ENCODE measurements at places on chromosomes 1 and 21.

GRCh38 chr1:15289251-15289651, 42.2 kb downstream of the FHAD1 start:
- DNase-seq, result no peak

- no peak for DNase-seq
These were observed 6.0 kb downstream of the HNRNPU start for GRCh38 chr1:244858357-244858756.

DNA sequence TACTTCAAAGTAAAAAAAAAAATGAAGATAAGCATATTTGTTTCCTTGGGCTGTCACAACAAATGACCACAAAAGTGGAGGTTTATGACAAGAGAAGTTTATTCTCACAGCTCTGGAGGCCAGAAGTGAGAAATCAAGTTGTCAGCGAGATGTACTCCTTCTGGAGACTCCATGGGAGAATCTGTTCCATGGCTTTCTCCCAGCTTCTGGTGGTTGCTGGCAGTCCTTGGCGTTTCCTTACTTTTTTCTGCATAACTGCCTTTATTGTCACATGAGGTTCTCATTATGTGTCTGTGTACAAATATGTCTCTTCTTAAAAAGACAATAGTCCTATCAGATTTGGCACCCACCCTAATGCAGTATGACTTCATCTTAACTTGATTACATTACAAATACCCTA, 398.3 kb downstream of the KCNT2 start:
- no peak for DNase-seq

GRCh38 chr21:22288885-22289499, 1290.8 kb downstream of the NCAM2 start:
- DNase-seq, result no peak

DNA sequence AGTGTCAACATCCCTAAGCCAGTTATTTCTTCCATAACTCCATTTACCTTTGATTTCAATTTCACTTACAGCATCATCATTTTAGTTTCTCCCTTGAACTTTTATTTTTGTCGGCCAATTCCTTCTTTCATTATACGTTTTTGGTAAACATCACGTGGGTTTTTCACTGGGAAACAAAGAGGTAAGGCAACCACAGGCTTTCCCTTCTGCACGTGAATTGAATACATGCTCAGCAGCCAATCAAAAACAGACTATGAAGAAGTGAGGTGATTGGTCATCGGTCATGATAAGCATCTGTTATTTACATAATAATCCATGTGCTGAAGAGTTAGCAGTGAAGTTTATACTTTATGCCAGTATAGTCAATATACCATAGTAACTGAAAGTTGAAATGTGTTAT, 98.7 kb downstream of the NCAM2 start:
- no peak for DNase-seq

GRCh38 chr1:77168358-77168757, 50.9 kb downstream of the PIGK start:
- DNase-seq, result no peak

DNA sequence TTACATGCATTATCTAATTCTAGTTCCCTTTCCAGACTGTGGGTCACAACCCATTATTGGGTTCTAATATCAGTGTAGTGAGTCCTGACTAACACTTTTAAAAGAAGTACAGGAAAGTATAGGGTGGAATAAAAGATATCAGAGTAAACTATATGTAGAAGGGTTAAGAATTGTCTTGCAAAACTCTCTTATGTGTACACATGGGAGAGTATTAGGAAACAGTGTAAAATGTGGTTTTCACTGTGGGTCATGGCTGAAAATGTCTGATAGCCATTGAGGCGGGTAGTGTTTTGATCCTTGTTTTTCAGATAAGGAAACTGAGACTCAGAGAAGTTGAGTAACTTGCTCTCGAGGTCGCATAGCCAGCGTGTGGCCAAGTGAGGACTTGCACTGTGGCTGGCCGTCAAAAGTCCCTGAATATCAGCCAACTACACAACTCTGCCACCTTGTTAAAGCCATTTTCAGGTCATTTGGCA, 18.5 kb upstream of the MTARC1 start:
- DNase-seq, result no peak

DNA sequence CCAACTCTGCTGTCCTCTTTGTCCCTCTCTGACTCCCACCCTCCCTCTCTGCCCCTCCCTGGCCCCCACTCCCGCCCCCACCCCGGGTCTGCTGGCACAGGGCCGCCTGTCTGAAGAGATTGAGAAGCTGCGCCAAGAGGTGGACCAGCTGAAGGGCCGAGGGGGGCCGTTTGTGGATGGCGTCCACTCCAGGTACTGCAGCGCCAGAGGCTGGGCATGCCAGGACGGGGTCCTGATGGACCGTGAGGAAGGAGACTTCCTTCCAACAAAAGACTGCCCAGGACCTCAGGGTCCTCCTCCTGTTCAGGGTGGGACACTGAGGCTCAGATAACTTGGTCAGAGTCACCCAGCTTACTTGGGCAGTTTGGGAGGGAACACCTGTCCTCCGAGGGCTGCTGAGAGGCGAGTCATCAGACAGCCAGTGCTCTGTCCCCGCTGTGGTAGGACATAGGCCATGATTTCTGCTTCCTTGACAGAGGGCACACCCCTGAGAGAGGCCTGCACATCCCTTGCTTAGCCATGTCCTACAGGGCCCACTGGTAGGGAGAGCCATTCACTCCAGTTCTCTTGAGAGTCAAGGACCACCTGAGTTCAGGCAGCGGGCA, 23.4 kb downstream of the PPFIA4 start:
- no peak for DNase-seq

DNA sequence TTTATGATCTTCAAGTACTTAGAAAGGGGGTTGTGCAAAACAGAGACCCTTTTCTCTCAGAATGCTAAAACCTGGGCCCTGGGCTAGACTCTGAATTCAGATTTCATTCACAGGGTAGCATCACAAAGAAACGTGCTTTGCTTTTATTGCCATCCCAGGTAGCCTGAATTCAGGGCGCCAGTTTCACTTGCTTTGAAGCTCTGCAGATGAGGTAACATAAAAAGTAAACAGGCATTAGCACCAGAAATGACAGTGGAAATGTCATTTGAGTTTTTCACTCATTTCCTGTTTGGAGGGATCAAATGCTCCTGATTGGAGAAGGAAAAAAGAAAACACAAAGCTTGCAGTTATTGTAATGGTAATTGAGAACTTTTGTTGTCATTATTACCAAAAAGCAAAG, 2.6 kb downstream of the SYPL2 start:
- DNase-seq, result no peak

DNA sequence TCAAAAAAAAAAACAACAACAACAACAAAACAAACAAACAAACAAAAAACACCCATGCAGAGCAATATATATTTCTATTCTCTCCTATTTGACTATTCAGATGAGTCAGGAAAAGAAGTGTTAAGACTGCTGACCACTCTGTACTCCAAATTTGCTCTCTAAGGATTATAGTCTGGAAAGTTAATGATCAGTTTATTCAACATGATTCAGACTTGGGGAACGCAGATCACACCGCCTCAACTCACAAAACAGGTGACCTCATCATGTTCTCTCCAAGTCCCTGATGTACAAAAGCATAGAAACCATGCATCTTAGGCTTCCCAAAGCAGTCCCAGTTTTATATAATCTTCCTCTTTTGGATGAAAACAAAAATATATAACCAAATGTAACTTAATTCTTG, 51.9 kb upstream of the PRRC2C start:
- no peak for DNase-seq

DNA sequence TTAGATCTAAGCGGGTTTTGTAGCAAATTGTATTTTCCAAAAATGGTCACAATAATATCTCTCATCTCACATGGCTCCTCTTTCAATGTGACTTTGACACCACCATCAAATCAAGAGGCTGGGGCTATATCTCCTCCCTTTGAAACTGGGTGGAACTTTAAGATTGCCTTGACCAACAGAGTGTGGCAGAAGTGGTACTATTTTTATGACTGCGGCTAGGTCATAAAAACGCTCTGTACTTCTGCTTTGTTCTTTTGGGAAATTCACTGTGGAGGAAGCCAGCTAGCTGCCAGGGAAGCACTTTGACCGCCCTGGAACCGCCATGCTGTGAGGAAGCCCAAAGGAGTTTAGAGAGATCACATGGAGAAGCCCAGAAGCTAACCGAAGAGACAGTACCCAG, 50.7 kb upstream of the ACOT11 start:
- DNase-seq, result no peak

DNA sequence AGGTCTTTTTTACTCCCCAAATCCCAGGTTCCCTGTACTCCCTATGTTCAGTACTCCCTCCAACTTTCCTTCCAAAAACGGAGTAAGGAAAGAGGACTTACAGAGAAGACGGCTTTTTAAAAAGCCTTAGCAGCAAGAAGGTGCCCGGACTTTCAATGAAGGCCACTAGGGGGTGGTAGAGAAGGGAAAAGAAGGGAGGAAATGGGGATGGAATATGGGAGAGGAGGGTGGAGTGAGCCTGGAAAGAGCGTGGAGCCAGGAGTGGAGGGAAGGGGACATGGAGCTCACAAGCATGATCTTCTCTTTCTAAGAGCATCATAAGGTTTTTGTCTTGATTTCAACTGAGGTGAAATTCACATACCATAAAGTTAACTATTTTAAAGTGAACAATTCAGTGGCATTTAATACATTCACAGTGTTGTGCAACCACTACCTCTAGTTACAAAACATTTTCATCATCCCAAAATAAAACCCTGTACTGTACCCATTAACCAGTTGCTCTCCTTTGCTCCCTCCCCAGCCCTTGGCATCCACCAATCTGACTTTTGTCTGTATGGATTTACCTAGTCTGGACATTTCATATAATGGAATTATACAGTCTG, 129.9 kb downstream of the ZNF281 start:
- DNase-seq, result no peak

- no peak for DNase-seq
These were observed 79.7 kb downstream of the KIF26B start for GRCh38 chr1:245234217-245235081.

GRCh38 chr1:222582099-222582774, 7.5 kb downstream of the TAF1A start:
- DNase-seq, result no peak

DNA sequence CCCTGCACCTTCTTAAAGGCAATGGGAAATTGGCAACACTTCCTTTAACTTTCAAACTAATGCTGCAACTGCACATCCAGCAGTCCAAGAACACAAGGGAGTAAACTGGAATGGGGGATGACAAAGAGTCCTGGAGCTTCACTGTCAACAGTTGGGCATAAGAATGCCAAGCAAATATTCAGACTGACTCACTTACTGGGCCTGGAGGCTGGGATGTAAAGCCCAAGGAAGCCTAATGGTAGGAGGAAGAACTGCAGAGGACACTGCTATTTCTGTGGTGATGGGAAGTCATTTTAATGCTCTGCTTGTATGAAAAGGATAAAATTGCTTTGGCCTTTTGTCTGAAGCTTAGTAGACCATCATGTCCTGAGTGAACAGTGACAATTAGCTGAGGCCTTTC, 15.7 kb upstream of the DMRTA2 start:
- DNase-seq, result no peak

DNA sequence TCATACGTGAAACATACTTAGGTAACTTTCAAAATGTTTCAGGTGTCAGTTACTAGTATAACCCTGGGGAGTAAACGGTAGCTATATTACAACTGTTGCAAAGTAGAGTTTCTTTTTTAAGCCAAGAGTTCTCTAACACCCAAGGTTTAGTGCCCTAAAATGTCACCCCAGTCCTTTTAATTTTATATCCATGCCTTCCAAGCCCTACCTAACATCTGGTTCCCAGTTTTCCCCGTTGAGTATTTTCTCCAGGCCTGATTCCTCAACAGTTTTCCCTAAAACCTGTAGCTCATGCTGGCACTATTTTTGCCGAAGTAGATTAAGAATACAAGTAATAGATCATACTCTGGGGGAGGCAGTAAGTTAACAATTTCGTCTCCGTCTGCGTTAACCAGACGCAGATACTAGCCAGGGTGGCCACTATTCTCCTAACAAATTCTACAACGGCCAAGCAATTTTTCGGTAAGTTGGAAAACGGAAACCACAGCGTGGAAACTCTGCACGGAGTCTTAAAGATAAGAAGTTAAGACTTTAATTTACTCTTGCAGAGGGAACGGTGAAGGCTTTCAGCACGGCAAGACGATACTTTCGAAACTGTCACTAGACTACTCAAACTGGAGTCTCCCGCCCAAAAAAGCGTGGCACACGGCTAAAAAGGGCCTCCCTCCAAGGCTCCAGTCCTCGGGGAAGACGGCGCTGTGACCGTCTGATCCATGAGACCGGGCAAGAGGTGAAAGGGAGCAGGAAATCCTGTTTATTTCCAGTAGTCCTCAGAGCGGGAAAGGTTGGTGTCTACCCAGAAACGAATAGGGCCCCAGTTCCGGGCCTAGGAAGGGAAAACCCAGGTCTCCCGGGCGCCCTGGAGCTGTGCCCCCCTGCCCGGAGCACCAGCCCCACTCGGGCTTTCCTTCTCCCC, 945 bp downstream of the SRSF4 start:
- DNase-seq, result peak; percentile 5

DNA sequence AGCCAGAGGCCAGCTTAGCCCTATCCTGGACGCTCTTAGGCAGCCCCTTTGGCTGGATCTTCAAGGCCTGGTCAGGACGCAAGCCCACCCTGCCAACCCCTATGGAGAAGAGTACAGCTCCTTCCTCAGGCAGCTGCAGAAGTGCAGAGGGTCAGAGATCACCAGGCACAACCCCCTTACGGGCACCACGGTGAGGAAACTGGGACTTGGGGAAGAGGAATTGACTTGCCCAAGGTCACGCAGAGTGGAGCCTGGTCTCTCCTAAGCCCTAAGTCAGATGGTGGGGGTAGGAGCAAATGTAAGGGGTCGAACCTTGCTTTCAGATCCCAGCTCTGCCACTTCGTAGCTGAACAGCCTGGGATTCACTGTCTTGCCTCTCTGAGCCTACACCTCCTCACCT, 3.7 kb downstream of the E2F2 start:
- DNase-seq, result no peak

DNA sequence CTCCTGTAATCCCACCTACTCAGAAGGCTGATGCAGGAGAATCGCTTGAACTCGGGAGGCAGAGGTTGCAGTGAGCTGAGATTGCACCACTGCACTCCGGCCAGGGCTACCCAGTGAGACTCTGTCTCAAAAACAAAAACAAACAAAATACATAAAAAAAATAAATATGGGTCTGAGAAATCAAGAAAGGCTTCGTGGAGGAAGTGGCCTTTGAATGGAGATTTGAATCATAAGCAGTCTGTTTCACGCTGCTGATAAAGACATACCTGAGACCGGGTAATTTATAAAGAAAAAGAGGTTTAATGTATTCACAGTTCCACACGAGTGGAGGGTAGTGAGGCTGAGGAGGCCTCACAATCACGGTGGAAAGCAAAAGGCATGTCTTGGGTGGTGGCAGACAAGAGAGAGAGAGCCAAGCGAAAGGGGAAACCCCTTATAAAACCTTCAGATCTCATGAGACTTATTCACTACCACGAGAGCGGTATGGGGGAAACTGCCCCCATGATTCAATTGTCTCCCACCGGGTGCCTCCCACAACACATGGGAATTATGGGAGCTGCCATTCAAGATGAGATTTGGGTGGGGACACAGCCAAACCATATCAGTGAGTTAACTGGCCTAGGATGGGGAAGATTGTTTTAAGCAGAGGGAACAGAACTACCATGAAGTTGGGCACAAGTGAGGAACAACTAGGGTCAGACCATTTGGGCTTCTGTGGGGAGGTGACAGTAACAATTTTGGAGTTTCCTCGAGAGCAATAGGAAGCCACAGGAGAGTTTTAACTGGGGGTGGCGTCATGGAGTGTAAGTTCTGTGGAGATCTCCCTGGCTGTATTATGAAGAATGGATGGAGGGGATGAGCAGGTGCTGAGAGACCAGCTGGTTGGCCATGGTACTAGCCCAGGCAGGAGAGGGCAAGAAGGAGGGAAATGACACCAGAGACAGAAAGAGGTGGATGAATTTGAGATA, 22.2 kb upstream of the WNT4 start:
- DNase-seq, result no peak

GRCh38 chr1:15412175-15412800, 2.6 kb downstream of the EFHD2 start:
- no peak for DNase-seq

Measured in stimulated activated CD4-positive, alpha-beta T cell treated with anti-CD3 and anti-CD28 coated beads, TNF-alpha, amount 100 ng/mL, for 1 hour (primary cell).